ENCODE measurements at places on chromosomes 1 and 21.

DNA sequence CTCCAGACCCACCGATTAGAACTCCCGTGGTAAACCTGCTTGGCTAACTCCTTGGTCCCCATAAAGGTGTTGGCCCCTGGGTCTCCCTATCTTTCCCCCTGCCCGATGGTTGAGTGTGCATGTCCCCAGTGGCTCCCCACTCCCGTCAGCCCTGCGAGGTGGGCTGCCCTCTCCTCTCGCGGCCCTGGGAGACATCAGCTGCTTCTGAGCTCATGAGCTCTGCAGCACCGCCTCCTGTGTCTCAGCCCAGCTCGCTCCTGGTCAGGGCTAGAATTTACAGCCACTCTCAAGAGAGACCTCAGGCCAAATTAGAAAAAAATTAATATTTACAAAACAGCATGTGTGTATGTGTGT, 15.9 kb upstream of the ZBTB21 start:
- DNase-seq = no peak

DNA sequence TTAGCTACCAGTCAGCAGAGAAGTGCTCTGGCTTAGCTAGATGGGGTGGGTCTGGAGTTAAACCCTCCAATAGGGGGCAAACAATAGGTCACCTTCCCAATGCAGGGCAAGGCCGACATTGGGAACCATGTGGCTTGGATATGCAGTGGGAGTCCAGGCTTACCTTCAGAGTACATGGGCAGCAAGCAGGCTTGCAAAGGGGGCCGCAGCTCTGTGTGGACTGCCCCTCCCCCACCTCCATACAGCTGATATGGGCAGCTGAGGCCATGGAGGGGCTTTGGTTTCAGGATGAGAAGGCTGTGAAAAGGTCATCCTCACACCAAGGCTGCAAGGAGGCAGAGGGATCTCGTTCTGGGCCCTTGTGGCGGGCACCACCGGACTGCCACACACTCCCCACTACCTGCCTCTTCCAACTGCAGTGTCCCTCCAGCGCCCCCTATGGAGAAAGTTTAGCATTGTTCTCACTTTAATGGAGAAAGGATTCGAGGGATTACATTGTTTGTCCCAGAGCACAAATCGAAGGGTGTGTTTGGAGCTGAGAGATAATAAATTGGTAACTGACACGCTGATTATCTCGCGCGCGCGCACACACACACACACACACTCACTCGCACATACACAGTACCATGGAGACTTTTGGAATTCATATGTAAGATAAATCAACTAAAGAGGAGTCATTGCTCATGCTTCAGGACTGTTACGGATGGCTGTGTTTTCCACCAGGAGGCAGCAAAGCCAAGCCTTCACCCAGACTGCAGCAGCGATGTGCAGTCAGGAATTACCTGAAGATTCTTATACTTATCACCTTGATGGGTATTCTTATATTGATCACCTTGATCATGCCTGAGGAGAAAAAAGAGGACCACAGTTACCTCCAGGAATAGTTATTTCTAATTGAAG, 7.0 kb upstream of the SMCP start:
- DNase-seq = no peak

- no peak for DNase-seq
Observed at GRCh38 chr1:3221112-3222041, 152.4 kb downstream of the PRDM16 start.

GRCh38 chr1:84960371-84960770, 36.5 kb downstream of the MCOLN2 start:
- DNase-seq = no peak

DNA sequence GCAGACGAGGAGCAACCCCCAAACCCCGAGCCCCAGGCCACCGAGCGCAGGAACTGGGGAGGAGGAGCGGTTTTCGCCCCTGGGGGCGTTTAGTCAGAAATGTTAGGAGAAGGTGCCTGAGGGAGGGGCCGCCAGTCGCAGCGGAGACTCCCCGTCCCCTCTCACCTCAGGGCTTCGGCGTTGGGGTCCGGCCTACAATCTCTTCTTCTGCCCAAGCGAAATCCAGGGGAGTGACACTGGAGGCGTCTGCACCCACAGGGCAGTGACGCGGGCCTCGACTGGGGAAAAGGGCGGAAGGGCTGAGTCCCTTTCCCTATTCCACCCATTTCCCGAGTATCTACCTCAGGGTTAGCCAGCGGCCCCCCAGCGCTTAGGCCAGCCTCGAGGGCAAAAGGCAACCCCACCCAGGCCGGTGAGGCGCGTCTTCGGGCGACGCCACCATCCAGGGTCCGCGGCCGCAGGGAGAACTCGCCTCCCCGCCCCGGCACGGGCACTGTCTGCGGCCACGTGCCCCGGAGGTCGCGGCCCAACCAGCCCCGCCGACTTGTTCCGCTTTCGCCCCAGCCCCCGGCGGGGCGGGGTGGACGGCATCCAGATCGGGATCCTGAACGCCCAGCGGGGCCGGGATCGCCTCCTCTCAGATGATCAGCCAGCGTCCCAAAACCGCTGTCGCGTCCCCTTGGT, 118.7 kb upstream of the BARHL2 start:
- DNase-seq = no peak
